ENCODE measurements at places on chromosomes 12 and 14.

- no peak for DNase-seq
Measured at GRCh38 chr14:82642425-82642824, 1108.8 kb upstream of the SEL1L start.

DNA sequence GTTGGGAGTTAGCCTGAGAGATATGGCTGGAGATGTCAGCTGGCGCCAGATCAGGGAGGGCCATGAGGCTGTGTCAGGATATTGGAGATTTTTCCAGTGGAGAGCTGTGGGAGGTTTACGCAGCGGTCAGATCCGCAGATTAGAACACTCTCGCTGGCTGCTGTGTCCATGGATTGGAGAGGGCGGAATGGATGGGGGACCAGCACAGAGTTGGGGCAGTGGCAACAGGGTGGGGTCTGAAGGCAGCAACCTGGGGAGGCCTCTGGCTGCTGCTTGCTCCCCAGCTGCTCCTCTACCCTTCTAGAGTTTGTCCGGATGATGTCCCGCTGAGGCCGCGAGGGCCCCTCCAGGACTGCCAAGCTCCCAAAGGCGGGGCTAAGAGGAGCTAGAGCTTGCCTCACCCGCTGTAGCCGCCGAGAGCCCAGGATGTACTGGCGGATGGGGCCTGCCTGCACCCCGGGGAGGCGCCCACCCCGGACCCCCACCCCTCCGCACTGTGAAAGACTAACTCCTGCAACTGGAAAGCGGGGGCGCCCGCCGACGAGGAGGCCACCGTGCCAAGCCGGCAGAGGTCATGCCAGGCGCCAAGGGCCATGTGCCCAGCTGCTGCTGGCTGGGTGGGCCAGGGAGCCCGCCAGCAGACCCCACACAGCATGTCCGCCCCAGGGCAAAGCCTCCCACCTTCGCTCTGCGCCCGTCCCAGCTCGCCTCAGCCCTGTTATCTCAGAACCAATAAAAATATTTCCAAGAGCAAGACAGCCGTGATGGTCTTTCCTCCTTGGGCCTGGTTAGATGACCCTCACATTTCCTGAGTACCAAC lies 20.2 kb upstream of the MLEC start:
- DNase-seq: no peak

DNA sequence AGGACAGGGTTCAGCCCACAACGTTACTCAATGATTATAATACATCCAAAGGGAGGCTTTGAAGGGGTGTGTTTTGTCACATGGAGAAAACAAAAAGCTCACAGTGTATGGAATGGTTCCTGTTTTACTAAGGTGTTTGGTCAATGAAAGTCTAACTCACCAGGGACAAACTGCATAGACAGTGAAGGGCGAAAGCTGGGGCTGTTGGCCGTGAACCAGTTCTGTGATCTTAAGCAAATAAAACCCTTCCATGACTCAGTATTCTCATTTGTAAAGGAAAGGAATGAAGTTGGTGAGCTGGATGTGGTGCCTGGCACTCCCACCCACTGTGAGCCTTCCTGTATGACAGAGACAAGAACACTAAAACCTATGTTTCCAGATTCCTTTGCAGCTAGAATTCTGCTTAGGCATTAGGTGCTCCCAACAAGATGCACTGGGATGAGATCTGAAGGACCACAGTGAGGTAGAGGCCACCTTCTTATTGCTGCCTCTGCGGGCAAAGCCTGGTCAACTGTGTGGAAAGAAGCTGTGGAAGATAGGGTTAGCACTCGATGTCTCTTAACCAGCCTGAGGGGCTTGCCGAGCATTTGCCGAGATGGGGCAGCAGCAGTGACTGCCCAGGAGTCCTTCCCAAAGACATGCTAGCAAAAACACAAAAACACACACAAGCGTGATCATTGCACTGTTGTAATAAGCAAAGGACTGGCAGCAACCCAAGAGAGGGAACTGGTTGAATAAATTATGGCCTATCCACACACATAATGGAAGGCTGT lies 48.5 kb downstream of the VCPKMT start:
- no peak for DNase-seq

DNA sequence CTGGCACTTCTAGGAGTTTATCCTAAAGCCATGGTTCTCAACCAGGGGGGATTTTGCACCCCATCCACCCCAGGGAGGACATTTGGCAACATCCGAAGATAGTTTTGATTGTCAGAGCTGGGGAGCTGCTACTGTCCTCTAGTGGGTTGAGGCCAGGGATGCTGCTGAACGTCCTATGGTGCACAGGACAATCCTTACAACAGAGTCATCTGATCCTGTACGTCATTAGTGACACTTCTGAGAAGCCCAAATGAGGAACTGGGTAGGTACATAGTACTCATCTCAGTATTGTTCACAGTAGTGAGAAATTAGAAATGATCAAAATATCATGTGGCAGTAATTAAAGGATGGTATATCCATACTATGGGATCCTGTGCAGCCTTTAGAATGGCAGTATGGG lies 185.1 kb downstream of the CHST11 start:
- no peak for DNase-seq

DNA sequence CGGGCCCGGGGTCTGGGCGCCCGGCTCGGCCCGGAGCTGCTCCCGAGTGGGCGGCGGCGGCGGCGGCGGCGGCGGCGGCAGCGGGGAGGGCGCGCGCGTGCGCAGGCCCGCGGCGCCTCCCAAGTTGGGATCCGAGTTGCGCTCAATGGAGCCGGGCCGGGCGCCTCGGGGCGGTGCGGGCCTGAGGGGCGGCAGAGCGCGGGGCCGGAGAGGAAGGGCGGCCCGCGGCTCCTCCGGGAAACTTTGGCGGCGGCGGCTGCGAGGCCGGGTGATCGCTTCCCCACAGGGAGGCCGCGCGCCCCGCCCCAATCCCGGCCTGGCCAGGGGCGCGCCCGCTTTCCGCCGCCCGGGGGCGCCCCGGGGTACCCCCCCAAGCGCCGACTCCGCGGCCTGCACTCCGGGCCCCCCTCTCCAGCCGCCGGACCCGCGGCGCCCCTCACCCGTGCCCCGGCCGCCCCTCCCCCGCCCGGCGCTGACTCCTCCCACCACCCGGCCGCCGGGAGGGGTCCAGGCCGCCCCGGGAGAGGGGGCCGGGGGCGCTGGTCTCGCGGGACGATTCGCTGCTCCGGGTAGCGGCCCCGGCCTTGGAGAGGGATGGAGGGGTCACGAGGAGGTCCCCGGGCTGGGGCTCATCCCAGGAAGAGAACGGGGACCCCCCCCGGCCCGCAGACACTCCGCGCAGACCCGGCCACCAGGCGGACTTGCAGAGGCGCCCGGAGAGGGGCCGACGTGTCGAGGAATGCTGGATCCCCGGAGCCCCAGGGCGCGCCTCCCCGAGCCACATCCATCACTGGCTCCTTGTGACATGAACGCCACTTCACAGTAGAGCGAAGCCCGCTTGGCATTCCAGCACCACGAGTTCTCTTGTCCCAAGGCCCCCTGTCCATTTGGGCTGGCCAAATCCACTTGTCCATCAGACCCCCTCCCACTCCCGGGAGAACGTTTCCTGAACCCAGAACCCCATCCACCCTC lies at the start of gene RILPL1:
Gene RILPL1, minus strand, starts transcription at position 48 of the 972 bp plus-strand sequence. CDS start 237 bp downstream, outside the sequence.
- no peak for DNase-seq

DNA sequence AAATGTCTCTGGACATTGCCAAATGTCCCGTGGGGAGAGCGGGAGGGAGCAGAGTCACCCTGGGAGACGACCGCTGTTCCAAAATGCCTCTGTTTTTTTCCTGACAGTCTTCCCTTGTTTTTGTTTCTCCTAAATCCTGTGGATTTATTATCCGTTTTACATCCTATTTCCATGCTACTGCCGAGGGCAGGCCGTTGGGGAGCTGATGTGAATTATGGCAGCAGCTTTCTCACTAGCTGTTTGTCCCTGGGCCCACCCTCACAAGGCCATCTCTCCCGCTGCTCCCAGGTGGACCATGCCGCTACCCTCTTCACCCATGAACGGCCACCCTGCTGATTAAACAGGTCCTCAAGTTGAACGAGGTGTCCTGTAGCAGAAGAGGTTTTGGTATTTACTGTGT lies 55.2 kb downstream of the FBXL14 start:
- DNase-seq: peak; percentile 64

- no peak for DNase-seq
Measured at GRCh38 chr12:13198876-13199275, 2.4 kb downstream of the EMP1 start.

- no peak for DNase-seq
Measured at GRCh38 chr14:71141701-71142374, 234.6 kb downstream of the PCNX1 start.

DNA sequence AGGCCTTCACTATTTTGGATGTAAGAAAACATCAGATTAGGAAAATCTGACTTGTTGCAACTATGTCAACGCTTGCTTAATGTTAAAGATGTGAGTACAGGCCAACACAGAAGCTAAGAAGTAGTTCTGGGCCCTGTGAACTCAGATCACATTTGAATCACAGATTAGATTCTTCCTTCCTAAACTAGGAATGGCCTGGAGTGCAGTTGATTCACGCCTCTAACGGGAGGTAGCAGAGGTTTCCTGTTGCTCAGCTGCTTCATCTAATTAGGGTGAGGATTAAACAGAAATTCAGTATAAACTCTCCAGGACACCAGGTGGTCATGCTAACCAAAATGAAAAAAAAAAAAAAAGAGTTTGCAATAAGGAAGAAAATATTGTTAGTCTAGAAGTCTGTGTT lies 314.3 kb downstream of the TRHDE start:
- DNase-seq: no peak
